CD14-positive monocyte (primary cell): ENCODE measurements at places on chromosomes 13 and 19.

- no peak for DNase-seq
Measured at GRCh38 chr13:109673477-109673876, 112.9 kb downstream of the IRS2 start.

GRCh38 chr13:44637581-44637980 is 61.5 kb upstream of the TSC22D1 start:
- no peak for DNase-seq

DNA sequence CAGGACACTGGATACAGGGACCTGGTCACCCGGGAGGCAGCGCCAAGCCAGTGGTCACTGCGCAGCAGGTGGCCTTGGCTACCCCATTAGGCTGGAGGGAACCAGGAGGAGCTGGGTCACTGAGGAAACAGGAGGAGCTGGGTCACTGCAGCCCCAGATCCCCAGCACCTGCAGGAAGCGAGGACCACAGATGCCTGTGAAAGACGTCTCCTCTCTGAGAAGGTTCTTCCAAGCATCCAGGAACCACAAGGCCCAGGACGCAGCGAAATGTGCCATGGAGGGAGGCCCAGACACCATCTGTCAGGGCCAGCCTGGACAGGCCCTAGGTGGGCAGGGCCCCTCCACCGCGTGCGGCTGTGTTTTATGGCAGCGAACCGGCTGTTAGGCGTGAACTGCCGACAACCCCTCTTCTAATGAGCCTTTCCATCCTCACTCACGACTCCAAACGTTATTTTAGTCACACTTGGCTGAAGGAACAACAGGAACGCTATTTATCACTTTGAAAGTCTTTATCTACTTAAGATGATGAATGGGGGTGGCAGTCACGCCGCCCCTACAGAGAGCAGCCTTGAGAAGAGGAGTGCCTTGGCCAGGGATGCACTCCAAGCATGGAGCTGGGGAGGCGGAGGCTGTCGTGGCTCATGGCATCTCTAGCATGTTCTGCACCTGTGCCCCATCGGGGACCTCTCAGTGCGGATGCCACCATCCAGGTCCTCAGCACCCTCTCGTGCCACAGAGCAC is 53.3 kb downstream of the CEBPG start:
- no peak for DNase-seq

- DNase-seq, result no peak
Measured at GRCh38 chr13:24984134-24984533, 111.8 kb upstream of the PABPC3 start.

GRCh38 chr13:91523116-91523515 is 124.7 kb downstream of the GPC5 start:
- no peak for DNase-seq

DNA sequence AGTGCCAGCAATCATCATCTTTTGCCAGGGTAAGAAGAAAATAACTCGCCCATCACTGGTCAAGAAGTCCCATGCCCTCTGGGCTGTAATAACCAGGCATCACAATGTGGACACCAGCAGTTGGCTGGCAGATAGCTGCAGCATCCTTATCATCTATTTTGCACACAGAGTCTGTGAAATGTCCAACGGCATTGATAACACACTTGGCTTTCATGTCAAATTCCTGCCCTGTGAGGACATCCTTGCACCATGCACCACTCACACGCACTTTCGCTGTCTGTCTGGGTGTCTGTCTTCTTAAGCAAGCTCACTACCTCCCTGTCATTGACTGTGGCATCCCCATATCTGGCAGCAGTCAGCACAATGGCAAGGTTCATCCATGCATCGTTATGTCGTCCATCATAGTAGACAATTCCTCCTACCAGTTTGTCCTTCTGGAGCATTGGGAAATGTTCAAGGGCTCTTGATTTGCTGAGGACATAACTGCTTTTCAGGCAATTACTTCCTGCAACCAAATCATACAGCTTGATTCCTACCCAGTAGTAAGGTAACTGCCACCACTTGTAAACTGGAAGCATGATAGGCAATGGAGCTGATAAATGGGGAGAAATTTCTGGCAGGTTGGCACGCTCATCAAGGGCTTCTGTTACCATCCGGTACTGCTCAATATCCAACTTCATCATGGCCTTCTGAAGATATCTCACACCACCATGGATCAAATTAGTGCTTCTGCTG is 6.8 kb upstream of the ZSCAN5A start:
- no peak for DNase-seq

GRCh38 chr19:42571116-42571515 is 23.6 kb downstream of the CEACAM8 start:
- DNase-seq, result no peak

- DNase-seq, result no peak
Measured at GRCh38 chr13:30570691-30571090, 47.0 kb upstream of the USPL1 start.

DNA sequence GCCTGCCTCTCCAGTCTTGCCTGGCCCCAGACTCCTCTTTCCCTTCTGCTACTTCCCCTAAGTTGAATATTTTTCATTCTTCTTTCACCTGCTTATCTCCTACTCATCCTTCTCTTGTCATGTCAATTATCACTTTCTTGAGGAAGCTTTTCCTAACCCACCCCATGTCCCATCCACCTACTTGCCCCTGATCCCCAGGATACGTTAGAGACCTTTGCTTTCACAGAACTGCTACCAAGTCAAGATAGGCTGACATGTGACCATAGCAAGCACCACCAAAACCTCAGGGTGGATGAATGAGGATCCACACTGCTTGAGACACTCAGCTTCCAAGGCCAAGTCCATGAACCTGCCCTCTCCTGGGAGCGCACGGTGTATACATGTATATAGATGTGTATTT is 131.5 kb downstream of the DNAJC15 start:
- no peak for DNase-seq

DNA sequence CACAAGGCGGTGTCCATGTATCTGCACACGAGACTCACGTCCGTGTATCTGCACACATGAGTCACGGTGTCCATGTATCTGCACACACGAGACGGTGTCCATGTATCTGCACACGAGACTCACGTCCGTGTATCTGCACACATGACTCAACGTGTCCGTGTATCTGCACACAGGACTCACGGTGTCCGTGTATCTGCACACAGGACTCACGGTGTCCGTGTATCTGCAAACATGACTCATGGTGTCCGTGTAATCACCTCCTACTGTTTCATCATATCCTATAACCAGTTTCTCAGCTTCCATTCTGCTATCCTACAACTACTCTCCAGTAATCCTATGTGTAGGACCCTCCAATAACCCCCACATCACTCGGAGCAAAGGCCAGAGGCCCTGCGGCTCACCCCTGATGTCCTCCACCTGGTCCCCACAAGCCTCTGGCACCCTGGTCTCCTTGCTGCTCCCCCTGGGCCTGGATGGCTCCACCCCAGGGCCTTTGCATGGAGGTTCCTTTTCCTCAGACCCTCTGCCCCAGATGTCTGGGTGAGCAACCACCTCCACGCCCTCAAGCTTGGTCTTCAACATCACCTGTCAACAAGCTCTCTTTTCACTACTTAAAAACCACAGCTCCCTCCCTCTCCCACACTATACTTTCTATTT is 2.5 kb upstream of the TMEM255B start:
- peak; percentile 16 for DNase-seq

DNA sequence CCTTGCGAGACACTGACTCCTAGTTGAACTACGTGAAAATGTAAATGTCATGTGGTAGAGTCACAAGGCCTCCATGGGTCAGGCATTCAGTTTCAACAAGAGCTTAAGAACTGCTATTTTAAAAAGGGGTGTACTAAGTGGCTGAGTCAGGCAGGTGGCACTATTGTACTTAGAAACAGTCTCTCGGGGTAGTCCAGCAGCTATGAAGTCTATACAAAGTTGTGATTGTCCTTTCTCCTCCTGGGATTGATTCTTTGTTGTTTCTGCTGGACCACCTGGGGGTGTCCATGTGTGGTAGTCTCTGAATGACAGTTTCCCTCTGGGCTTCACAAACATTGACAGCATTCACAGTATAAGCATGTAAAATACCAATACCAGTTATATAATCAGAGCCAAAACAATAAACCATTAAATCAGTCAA is 33.0 kb downstream of the UGGT2 start:
- DNase-seq, result peak; percentile 12

DNA sequence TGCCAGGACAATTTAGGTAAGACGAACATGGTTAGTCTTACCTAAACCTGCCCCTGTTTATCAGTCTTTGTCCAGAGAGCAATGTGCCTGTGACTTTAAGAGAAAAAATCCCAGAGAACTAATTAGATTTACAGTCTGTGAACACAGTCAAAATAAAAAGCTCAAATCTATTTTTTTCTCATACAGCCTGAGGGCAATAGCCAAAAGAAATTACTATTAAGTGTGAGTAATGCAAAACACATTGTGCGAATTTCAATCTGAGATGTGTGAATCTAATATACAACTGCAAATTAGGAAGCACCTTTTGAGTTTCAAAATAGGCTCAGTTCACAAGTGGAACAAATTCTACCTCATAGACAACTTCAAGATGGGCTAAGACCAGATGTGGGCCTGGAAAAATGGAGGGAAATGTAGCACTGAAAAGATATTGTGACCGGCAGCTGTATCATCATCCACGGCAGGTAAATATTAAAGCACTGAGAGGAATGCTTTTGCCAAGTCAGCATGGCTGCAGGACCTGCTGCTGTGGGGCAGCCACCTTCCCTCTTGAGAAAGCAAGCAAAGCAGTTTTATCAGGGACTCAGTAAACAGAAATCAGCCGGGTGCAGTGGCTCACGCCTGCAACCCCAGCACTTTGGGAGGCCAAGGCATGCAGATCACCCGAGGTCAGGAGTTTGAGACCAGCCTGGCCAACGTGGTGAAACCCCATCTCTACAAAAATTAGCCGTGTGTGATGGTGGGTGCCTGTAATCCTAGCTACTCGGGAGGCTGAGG is 114.8 kb downstream of the KATNAL1 start:
- DNase-seq, result no peak

GRCh38 chr19:28023064-28023463 is 1189.9 kb downstream of the UQCRFS1 start:
- no peak for DNase-seq

DNA sequence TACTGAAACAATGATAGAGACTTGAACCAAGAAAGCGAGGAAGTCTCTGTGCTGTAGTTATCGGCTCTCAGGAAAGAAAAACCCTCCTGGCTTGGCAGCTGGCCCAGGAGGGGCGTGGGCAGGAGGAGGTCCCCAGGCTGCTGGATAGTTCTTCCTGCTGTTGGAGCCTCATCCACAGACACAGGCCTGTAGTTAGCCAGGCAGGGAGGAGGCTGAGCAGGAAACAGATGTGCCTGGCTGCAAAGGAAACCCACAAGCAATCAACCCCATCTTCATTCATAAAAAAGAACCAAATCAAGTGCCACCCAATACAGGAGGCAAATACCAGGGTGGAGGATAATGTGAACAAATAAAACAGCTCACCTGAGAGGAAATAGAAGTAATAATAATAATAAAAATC is 86.2 kb downstream of the IRS2 start:
- DNase-seq, result no peak

- no peak for DNase-seq
Measured at GRCh38 chr13:44157606-44158005, 216.0 kb upstream of the SERP2 start.

DNA sequence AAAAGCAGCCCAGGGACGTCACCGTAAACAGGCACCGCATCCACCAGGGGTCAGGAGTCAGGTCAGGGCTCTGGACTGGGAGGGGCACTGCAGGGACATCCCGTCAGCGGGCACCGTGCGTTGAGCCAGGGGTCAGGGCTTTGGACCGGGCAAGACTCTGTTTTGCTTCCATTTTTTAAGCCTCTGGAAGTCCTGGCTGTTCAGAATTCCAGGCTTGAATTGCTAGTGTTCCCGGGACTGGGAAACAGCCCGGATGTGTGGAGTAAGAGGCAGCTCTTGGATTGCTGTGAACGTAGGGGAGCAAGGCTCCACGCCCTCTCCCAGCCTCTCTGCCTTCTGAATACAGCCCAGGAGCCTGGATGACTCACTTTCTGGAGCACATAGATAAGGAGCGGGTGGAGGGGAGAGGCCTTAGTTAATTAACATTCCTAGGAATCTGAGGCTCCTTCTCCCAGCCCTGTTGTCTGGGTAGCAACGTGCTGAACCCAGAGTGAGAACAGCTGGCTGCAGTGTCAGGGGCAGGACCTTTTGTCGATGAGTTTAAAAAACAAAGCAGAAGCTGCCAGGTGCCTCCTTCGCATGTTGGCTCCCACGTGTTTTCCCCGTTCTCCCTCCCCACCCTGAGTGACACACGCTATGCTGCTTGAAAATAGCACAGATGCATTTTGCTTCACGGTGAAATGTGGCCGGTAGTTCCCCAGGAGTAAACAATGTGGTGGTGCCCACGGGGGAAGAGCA is 21.9 kb downstream of the ATP11A start:
- DNase-seq, result no peak

DNA sequence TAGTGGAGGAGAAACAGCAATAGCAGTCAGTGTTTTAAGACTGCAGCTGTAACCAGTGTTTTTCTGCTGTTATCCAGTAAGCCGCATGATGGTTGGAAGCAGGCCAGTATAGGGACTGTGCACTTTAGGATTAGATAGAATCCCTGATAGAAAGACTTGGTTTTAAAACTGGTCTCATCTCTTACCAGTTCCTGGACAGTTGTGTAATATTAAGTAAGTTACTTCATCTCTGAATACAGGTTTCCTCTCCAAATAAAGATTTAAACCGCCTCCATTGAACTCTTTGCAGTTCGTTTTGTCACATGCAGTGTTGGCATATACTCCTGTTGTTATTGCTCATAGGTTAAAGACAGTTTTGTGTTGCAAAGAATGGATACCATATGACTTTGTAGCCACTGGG is 25.6 kb downstream of the URI1 start:
- no peak for DNase-seq

DNA sequence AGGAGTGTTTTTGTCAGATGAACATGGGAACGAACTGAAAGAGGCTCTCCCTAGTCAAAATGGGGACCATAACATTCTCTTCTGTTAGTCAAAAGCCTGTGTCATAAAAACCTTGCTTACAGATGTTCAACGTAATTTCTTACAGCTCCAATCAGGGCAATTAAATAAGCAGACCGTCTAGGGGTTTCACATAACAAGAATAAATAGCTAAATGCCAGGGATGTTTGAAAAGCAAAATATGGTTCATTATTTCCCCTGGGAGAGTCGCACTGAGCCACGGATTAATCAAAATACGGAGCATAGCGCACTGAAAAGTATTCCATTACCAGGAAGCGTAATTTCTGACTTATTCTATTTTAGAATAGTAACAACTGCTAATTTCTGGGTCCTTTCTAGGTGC is 63.7 kb upstream of the MRI1 start:
- no peak for DNase-seq
